ENCODE measurements at places on chromosomes 6 and 20.

DNA sequence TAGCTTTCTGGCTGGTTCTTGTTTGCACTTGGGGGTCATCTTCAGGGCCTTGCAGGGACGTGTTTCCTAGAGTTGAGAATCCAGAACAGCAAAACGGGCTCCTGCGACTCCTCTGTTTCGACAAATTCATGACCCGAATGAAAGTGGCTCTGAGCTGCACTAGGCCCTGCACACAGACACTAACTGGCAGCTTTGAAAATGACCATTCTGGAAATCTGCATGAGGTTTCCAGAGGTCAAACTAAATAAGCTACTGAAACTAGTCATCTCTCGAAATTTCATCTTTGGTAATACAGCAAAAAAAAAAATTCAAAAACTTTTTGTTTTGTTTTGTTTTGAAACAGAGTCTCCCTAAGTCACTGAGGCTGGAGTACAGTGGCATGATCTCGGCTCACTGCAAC, 15.5 kb upstream of the BMP7 start:
- no peak for DNase-seq

DNA sequence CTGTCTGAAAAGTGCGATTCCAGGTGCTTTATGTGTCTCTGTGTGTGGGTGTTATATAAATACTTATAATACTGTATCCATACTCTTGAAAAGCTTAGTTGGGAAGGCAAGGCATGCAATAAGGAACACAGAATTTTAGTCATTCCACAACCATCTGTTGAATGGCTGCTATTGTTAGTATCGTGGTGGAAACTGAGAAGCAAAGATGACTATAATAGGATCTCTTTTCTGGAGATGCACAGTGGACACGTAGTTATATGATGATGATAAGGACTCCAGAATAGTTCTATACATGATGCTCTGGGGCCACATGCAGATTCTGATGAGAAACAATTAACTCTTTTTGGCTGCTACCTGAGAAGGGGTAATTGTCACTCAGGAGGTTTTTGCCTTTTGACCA, 25.2 kb downstream of the ESR1 start:
- no peak for DNase-seq

DNA sequence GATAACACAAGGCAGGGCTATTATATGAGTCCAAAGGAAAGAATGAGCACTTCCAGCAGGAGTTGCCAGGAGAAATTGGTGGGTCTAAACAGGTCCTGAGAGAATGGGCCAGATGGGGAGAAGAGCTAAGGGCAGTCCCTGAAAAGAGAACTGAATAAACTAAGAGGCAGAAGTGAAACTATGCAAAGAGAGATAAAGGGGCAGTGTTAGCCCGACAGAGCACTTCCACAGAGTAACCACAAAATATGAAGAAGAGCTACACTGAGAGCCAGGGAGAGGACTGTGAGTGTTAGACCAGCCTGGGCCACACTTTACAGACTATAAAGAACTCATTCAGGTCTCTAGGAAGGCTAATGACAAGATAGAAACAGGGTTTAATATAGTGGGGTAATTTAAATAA, 43.8 kb downstream of the RALGAPA2 start:
- no peak for DNase-seq

- no peak for DNase-seq
These were observed 5.6 kb downstream of the PCIF1 start for GRCh38 chr20:45940053-45940452.

GRCh38 chr6:30875244-30876038, 8.9 kb upstream of the DDR1 start:
- DNase-seq, result no peak

GRCh38 chr6:87088076-87088475, 6.8 kb downstream of the CGA start:
- DNase-seq, result no peak

DNA sequence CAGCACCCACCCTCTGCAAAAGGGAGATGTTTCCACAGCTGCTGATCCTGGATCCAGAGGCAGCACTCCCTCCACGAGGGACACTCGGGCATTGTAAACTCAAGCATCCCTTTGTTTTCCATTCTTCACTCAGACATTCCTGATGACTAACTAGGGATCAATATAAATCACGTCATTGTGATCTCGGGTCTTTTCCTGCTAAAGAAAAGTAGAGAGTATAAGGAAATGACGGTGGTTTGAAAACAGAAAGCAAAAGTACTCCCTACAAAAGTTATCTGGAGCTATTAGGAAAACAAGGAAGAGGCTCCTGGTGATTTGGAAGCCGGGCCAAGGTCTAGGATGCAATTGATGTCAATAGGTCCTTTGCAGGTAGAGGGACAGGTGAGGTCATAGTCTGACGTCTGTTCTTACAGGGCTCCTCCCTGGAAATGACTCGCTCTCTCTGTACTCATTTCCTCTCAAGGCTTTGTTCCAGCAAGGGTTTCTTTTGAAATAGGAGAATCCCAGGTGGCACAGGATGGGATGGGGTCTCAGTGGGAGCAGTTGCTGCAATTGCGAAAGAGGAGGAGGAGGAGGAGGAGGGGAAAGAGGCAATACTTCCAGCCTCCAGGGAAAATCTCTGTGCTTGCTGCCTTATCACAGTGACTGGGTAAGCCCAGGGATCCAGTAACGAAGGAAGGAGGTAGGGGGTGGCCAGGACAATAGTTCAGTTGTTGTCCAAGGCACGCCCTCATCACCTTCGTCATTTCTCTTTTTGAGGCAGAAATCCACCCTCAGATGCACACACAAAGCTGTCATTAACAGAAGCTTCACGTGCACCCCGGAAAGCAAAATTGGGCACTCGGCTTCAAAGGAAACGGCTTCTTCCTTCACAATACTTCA, 222.8 kb downstream of the LY86 start:
- no peak for DNase-seq

DNA sequence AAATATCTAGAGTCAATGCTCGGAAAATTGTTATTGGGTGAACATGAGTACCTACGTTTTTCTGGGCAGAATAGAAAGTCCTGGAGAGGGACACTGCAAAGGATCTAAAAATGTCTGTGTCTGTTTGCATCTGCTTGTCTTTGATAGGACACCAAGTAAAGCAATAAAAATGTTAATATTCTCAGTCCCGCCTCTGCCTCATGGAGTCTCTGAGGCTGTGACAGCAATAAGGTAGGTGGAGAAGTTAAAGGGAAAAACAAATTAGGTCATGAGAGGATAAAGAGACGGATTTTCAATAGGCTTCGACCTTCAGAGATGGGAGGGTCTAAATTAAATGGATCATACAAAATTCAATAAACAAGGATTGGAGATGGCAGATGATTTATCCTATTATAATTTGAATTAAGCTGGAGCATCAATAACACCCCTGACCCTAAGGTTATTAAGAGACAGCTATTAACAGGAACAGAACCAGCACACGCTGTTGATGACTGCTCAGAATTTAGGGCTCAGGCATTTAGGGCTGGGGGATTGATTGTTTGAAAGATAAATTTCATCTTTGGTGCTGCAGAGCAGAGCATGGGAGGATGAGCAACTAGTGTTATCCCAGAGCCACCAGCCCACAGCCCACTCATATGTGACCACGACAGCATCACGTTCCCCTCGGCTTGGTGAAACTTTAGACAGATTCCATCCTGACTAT, 620.3 kb upstream of the CDH4 start:
- DNase-seq, result no peak

DNA sequence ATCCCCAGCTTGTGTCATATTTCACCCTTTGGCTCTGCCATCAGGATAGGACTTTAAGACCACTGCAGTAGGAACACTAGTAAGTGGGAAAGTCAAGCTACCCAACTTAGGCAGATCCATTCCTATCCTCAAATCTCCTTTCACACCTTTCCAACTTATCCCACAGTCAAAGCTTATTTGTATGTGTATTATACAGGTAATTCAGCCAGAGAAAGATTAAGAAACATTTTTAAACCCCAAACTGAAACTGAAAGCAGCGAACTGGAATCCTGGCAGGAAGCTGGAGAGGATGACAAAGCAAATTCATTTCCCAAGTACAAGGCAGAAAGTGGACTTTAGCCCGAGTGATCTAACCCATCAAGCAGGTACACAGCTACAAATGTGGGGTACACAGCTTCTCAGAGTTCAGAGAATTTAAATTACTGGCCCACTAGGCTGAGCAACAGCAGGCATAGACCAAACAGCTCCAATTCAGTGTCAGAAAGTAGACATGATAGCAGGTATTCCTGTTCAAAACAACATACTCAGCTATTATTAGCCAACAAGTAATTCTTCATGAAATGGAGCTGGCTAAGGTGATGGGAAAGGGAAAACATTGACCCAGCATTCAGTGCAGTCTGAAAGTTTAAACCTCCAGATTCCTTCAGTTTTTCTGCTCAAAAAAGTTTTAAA, 39.1 kb downstream of the ILRUN start:
- peak; percentile 74 for DNase-seq

GRCh38 chr6:135496800-135497411, 634 bp downstream of the AHI1 start:
- DNase-seq, result no peak

DNA sequence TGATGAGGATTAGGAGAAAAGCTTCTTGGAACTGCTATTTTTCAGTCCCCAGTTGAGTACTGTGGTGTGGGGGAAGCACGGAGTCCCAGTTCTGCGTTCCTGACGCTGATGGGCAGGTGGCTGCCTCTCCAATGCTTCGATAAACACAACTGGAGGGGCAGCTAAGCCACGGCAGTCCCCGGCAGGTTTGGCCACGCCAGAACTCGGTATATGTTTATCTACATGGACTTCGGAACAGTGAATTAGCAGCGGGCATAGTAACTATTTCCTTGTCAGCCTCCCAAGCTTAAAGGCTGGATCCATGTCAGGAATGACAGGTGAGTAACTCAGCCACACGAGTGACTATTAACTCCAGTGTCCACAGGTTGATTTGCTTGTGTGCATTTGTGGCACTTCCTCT, 354.4 kb downstream of the ZFAND3 start:
- DNase-seq, result no peak

- no peak for DNase-seq
These were observed 12.5 kb upstream of the THBD start for GRCh38 chr20:23061734-23062561.

- no peak for DNase-seq
These were observed 464 bp downstream of the EHMT2 start for GRCh38 chr6:31896856-31897611.

- no peak for DNase-seq
These were observed 122.2 kb upstream of the TFAP2D start for GRCh38 chr6:50591135-50591534.

DNA sequence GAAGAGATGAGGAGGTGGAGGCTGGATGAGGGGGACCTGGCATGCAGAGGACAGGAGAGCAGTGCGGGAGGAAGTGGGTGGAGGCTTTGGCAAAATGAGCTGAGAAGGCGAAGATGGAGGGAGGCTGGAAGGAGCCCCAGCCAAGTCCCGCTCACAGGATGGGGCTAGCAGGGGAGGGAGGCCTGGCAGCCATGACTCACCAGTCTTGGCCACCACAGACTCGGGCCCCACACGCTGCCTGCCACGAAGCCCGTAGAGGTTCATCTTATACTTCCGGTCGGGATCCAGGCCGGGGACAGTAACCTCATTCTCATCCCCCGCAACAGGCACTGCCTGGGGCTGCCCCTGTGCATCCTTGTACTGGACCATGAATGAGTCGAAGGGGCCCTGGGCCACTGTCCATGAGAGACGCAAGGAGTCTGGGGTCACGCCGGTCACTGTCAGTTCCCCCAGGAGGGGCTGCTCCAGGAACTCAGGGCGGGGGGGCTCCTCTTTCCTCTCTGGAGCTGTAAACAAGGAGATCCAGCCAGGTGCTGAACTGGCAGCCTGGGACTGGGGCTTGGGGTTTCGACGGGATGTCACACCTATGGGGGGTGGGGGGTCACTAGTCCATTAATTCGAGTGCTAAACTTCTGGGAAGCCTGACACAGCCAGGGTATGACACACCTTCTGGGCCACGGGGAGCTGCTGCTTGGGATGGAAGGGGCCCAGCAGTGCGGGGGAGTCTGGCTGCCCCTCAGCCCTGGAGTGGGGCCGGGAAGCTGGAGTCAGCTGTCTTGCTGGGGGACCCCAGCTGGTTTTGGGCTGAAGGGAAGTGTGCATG, 27.8 kb downstream of the TNXB start:
- peak; percentile 65 for DNase-seq

DNA sequence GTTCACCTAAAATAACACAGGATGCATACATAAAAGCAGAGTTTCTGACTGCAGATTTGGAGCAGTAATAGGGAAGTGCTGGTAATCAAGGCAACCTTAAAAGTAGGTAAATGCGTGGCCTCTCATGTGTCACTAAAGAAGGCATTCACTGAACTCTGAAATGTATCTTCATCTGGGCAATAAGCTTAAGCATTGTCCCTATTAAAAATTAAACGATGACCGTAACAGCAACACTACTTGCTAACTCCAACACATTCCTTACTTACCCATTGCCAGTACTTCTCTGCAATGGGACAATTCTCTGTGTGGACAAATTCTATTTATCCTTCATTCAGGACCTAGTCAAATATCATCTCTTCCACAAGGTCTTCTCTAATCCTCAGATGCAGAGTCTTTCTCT, 19.9 kb downstream of the ADGRF1 start:
- no peak for DNase-seq

GRCh38 chr20:19859444-19859843, 101.4 kb downstream of the RIN2 start:
- DNase-seq, result no peak

DNA sequence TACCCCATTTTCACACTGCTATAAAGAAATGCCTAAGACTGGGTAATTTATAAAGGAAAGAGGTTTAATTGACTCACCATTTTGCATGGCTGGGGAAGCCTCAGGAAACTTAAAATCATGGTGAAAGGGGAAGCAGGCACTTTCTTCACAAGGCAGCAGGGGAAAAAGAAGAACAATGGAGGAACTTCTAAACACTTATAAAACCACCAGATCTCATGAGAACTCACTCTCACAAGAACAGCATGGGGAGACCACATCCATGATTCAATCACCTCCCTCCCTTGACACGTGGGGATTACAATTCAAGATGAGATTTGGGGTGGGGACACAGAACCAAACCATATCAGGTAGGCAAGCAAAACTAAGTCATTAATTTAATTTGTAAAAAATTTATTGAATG, 343.2 kb downstream of the FRK start:
- no peak for DNase-seq

GRCh38 chr20:32563311-32564272, 21.5 kb downstream of the NOL4L start:
- DNase-seq, result no peak

- no peak for DNase-seq
These were observed 6.1 kb downstream of the SRXN1 start for GRCh38 chr20:646868-647233.

DNA sequence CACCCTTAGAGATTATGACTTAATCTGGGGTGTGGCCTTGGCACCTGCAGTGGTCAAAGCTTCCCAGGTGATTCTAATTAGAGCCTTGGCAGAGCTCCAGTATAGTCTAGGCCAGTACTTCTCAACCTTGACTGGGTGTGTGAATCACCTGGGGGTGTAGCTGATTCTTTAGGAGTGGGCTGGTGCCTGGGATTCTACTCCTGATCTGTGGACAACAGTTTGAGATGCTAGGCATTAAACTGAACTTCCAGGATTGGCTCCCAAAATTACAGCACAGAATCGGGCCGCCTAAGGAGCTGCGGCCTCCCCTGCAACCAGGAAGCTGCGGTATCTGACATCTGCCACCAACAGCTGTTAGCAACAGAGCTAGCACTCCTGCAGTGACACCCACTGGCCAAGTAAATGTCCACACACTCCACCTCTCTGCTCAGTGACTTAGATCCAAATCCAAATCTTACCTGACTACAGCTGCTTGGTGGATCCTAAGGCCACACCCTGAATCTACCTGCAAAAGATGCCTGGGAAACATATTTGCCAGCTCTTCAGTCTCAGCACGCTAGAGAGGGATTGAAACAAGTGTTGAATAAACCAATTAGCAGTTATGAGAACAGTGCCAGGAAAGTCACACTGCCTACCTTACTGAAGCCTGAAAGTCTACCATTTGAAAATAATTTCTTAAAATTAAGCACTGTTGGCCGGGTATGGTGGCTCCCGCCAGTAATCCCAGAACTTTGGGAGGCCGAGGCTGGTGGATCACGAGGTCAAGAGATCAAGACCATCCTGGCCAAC, 126.7 kb downstream of the UNC5CL start:
- no peak for DNase-seq

Measured in AG09319 (cell line).